Articular chondrocyte of knee joint (primary cell): ENCODE measurements at places on chromosomes 12 and 14. TPM values are rescaled to one million over a fixed set of nuclear protein-coding genes. Genes with fewer than 3 reads are reported as not detected.

The WIF1 gene
- total RNA-seq, result not detected in 2 replicates

The EFS gene
- 15.5 and 18.4 TPM in 2 replicates for total RNA-seq

The CCDC196 gene
- not detected in 2 replicates for total RNA-seq

The DNAI7 gene
- total RNA-seq, result 0.52 and 0.86 TPM in 2 replicates

The SERPINA5 gene
- total RNA-seq, result 3.5 and 4.6 TPM in 2 replicates

The AVPR1A gene
- 0.13 TPM in 1 of 2 replicates, not detected in the other for total RNA-seq

The SLC17A8 gene
- total RNA-seq, result not detected in 2 replicates

The RFX4 gene
- total RNA-seq, result not detected in 2 replicates

The MSRB3 gene
- 65.7 and 67.8 TPM in 2 replicates for total RNA-seq

The ASCL4 gene
- not detected in 2 replicates for total RNA-seq

The MYO1H gene
- not detected in 2 replicates for total RNA-seq

The FAM90A1 gene
- 0.13 and 0.43 TPM in 2 replicates for total RNA-seq

The CLEC2A gene
- total RNA-seq, result not detected in 2 replicates

The DPY19L2 gene
- total RNA-seq, result 0.65 and 1.1 TPM in 2 replicates

The ARL6IP4 gene
- 140 and 154 TPM in 2 replicates for total RNA-seq

The CLEC4E gene
- not detected in 2 replicates for total RNA-seq

The DEPDC4 gene
- total RNA-seq, result 1.7 and 2.5 TPM in 2 replicates

The NOC4L gene
- 7.2 and 9.4 TPM in 2 replicates for total RNA-seq

The KLRC4 gene
- not detected in 2 replicates for total RNA-seq

The NEMP1 gene
- total RNA-seq, result 8.5 and 15.5 TPM in 2 replicates

The PIANP gene
- 0.11 and 0.13 TPM in 2 replicates for total RNA-seq

The BEST3 gene
- total RNA-seq, result not detected in 2 replicates

The TMEM63C gene
- not detected in 2 replicates for total RNA-seq

The KCNMB4 gene
- total RNA-seq, result 0.13 and 0.22 TPM in 2 replicates

The GAS2L3 gene
- total RNA-seq, result 24.2 and 29.2 TPM in 2 replicates

The STYK1 gene
- total RNA-seq, result 0.11 and 0.13 TPM in 2 replicates

The CLEC7A gene
- not detected in 2 replicates for total RNA-seq

The KCNC2 gene
- total RNA-seq, result not detected in 2 replicates

The AQP2 gene
- not detected in 2 replicates for total RNA-seq

The CYP27B1 gene
- total RNA-seq, result 0.22 and 0.65 TPM in 2 replicates

The DPPA3 gene
- not detected in 2 replicates for total RNA-seq

The PIWIL1 gene
- not detected in 2 replicates for total RNA-seq

The PTHLH gene
- total RNA-seq, result 0.26 and 0.76 TPM in 2 replicates

The MAGOHB gene
- total RNA-seq, result 25.8 and 27.7 TPM in 2 replicates

The EML5 gene
- total RNA-seq, result 0.13 and 0.22 TPM in 2 replicates

The GLIPR1 gene
- total RNA-seq, result 255 and 301 TPM in 2 replicates

The RAD9B gene
- 1.3 and 1.4 TPM in 2 replicates for total RNA-seq

The KRT75 gene
- 0.91 and 1.4 TPM in 2 replicates for total RNA-seq

The TMEM116 gene
- 11.1 and 16.9 TPM in 2 replicates for total RNA-seq

The TSPAN19 gene
- not detected in 2 replicates for total RNA-seq

The GPR68 gene
- total RNA-seq, result 8.0 and 13.2 TPM in 2 replicates

The MAP1LC3B2 gene
- total RNA-seq, result 0.91 and 0.97 TPM in 2 replicates

The MYF6 gene
- not detected in 2 replicates for total RNA-seq

The C12orf54 gene
- total RNA-seq, result 0.22 TPM in 1 of 2 replicates, not detected in the other

The TCTN2 gene
- 24.2 and 29.0 TPM in 2 replicates for total RNA-seq

The FAIM2 gene
- 3.0 and 5.2 TPM in 2 replicates for total RNA-seq

The OR6C74 gene
- total RNA-seq, result not detected in 2 replicates

The OR6C75 gene
- not detected in 2 replicates for total RNA-seq

The ATXN7L3B gene
- 23.6 and 23.8 TPM in 2 replicates for total RNA-seq

The CACNA2D4 gene
- 0.78 and 1.2 TPM in 2 replicates for total RNA-seq

The TBC1D30 gene
- 0.13 and 0.43 TPM in 2 replicates for total RNA-seq

The TAS2R30 gene
- 12.6 and 13.7 TPM in 2 replicates for total RNA-seq
